ENCODE measurements at places on chromosomes 1 and 21.
A peak's percentile ranks its signal among the peaks of the same experiment; 100 is the strongest.

GRCh38 chr1:87723193-87723592, 394.5 kb downstream of the LMO4 start:
- DNase-seq = no peak

- no peak for DNase-seq
These were observed 162.5 kb upstream of the SGIP1 start for GRCh38 chr1:66371233-66372005.

- no peak for DNase-seq
These were observed 7.5 kb downstream of the MIER1 start for GRCh38 chr1:66932291-66932690.

- DNase-seq = no peak
These were observed 11.5 kb upstream of the PLA2G5 start for GRCh38 chr1:20058531-20058930.

DNA sequence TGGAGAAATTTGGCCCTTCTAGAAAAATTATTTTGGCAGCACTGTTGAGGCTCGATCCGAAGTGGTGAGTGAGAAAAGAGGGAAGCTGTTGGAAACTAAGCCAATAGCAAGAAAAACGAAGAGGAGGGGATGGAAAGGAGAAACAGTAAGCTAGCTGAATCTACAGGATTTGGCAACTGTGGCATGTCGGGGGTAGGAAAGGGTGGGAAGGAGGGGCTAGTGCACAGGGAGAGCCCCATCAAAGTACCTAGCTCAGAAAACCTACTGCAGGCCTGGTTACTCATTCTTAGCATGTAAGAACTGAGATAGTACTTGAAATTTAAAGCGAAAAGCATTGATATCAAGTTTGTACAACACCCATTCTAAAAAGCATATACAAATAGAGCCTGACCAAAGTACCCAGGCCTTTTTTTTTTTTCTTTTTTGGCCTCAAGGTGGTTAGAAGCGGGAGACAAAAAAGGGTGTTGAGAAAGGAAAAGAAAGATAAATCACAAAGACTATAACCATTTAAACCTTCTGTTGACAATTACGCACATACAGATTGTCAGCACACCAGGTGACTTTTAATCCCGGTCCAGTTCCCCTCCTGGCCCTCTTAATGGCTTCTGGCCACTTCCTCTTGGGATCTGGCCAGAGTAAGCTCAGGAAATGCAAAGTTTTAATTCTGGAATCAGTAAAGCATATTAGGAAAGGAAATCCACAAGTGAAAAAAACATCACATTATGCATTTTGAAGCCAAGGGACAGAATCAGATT, 50.4 kb downstream of the SLC16A1 start:
- DNase-seq = no peak

DNA sequence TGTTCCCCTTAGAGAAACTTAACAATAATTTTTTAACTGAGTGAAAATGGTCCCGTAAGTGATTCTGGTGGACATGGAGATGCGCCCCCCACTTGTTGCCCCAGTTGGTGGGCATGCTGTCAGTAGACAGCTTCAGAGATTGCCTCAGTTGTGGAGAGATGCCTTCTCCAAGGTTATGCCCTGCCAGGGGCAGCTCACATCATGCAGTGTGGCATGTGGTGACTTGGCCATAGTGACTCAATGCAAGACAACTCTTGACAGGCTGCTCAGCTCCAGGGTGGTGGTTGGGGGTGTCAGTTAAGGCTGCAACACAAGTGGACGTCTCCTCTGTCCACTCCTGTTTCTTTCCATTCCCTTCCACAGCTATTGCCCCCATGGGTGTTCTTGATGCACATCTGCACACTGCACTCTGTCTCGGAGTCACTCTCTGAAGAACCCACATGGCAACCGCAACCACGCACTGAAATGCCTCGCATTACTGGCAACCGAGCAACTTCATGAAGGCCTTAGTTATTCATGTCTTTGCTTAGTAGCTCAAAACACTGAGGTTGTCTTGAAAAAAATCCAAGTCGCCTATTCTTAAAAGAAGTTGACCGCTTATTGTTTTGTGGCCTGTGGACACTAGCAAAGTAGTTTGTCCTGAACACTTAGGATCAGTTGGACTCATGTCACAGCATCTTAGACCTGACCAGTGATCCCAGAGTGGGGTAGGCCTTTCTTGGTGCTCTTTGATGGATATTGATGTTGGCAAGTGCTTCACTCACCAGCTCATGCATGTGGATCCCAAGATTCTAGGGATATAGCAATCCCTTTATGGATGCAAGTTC, 54.8 kb upstream of the USP1 start:
- DNase-seq = no peak

DNA sequence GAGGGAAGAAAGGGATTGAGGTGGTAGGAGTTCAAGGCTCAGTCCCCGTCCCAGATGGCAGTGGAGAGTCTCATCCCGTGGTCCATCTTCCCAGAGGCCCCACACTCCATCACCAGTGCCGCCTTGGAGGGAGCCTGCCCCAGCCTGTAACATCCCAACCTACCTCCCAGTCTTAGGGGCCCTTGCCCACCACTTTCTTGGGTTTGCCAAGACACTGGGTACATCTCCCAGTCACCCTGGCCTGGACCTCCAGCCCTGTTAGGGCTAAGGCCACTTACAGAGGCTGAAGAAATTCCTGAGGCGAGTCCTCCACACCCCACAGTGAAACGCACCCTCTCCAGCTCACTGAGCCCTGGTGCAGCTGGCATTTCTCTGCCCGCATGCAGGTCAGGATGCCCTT, 3.3 kb downstream of the TMEM200B start:
- DNase-seq = no peak

GRCh38 chr1:12709696-12710095, 6.2 kb upstream of the AADACL3 start:
- DNase-seq = no peak

GRCh38 chr1:168835176-168835575, 106.2 kb upstream of the DPT start:
- DNase-seq = no peak

- no peak for DNase-seq
These were observed 153.8 kb upstream of the HMGB4 start for GRCh38 chr1:33709783-33710718.

GRCh38 chr1:31579374-31579773, 3.1 kb downstream of the TINAGL1 start:
- no peak for DNase-seq

- DNase-seq = no peak
These were observed 66.4 kb downstream of the PSMG1 start for GRCh38 chr21:39116761-39117439.

DNA sequence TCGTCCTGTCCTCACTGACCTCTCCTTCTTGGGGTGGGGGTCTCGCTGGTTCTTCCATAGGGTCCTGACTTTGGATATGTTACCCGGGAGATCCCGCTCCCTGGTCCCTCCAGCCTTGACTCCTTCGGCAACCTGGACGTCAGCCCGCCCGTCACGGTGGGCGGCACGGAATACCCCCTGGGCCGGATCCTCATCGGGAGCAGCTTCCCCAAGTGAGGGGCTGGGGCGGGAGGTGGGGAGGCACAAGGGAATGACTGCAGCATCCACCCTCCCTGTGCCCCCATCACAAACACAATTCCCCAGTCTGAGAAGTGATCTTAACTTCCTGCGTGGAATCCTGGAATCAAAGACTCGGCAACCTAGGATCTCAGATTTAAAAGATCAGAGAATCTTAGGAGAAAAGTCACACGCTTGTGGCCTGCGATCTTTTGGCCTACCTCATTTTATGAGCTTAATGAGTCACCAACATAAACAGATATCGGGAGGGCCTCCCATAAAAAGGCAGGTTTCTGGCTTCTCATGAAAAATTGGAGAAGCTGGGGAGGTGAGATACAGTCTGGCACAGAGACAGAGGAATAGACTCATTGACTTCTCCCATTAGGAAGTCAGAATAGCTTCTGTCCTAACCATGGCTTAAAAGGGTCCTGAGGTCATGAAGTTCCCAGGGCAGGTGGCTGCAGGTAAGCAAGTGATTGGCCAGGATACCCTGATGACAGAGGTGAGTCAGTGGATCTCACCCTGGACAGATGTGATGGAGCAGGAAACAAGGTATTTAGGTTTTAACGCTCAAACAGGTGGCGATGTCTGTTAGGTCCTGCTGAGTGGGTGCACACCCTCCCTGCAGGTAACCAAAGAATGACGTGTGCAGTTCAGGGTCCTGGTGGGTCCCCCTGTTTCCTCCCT, 15.9 kb upstream of the PADI3 start:
- no peak for DNase-seq

GRCh38 chr1:54273092-54273794, 73.3 kb downstream of the MRPL37 start:
- no peak for DNase-seq

DNA sequence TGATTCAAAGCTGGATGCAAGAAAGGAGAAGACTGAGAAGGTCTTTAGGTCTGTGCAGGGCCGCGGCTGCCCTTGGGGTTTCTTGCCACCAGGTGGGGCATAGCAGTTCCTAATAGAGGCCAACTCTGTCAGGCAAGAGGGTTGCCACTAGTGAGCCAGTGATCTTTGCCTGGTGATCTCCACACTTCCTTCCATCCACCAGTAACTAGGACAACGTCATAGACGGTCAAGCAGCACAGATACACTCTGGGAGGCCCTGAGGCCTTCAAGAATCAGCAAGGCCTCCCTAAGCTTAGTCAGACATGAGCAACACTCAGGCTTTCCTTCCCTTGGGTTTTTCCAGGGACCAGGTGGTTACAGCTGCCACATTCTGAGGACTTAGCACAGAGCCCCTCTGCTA, 32.9 kb upstream of the ATP2B4 start:
- no peak for DNase-seq

DNA sequence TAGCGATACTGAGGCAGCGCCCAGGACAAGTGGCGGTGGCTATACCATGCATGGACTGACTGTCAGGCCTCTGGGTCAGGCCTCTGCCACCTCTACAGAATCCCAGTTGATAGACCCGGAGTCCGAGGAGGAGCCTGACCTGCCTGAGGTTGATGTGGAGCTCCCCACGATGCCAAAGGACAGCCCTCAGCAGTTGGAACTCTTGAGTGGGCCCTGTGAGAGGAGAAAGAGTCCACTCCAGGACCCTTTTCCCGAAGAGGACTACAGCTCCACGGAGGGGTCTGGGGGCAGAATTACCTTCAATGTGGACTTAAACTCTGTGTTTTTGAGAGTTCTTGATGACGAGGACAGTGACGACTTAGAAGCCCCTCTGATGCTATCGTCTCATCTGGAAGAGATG, 3.2 kb upstream of the IL10RB start:
- DNase-seq = no peak

DNA sequence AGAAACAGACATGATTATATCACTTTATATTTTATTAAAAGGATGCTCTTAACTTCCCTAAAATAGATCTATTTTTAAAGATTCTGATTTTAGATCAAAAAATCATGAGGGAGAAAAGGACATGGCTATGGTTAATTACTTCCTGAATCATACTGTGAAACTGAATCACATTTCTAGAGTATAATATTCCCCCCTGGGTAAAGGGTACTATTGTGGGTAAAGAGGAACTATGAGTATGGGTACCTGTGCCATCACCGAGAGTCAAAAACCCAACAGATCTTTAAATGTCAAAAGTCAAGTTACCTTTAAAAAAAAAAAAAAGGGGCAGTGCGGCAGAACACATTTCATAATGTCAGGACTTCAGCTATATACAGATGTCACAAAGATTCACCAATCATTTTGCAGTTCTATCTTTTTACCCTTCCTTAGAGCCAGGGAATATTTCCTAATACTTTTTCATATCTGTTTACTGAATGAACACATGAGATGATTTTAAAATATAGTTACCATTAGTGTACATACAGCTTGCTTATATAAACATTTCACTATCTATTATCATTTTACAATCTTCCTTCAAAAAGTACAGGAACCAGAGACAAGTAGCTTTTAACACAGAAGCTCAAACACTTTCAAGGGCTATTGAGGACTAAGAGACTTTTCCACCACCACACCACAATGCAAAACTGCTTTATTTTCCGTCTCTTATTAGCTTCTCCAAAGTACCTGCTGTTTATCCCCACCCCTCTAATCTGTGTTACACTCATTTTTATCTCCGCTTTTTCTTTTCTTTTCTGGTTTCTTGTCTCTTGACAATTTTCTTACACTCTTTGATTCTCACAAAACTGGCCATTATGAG, 45.0 kb downstream of the EVI5 start:
- DNase-seq = no peak

GRCh38 chr21:45335151-45335760, 47.6 kb upstream of the POFUT2 start:
- DNase-seq = no peak

- DNase-seq = no peak
These were observed 265.3 kb downstream of the SPATA17 start for GRCh38 chr1:217896490-217896889.

DNA sequence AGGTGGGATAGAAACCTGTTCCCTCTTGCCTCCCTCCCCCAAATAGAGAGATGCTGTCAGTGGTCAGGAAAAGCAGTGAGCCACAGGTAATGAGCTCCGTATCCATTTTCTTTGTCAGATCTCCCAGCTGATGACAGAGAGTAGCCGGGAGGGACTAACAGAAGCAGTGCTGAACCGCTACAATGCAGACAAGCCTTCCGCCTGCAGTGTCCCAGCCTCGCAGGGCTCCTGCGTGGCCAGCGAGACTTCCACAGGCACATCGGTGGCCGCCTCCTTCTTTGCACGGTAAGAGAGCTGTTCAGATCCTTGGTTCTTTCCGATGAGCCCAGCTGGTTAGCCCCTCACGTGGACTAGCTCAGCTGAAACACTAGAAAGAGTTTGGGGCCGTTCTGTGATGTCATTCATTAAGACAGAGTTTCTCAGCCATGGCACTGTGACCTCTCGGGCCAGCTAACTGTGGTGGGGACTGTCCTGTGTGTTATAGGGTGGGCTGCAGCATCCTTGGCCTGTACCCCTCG, 264.7 kb downstream of the KIF26B start:
- no peak for DNase-seq

DNA sequence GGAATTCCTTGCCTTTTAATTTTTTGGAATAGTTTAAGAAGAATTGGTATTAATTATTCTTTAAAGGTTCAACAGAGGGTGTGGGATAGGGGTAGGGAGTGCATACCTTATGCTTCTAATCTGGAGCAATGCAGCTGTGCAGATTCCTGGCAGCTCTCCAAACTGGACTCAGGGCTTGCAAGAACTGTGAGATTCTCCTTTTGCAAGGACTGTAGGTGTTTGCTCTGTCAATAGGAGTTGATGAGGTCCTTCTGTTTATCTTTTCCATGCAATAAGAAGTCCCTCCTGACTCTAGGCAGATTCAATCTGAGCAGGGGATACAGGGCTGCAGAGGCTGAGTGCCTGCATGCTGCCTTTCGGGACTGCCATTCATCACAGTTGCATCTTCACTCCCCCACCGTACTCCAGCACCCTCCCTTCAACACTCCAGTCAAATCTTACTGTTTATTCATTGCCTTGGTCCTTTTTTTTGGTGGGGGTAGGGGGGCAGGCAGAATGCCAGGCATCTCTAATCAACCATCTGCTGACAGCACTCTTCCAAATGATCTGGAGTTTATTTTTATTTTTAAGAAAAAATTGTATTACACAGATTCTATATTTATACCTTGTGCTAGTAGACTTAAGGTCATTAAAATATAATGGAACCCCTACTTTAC, 122.3 kb downstream of the DISC1 start:
- DNase-seq = no peak

DNA sequence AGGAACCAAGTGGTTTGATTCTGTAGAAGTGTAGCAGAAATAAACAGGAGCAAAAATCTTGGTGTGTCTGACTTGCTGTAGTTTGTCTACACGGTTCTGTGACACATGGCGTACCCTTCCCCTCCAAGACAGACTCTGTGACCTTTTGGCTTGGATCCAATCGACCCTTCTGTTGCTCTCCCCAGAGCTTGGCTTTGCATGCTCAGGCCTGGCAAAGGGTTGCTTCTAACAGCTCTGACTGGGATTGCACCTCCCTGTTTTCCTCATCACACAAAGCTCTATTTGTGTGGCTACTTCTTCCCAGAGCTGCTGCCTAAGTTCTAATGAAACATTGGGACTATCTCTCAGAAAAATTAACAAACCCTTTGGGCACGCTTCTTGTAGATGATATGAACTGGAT, 24.0 kb downstream of the NGF start:
- DNase-seq = peak; percentile 84
